Stimulated activated CD4-positive, alpha-beta T cell treated with anti-CD3 and anti-CD28 coated beads, Interleukin-2, amount 100 ng/mL, for 4 hours (primary cell): ENCODE measurements at places on chromosomes 11 and 22.

GRCh38 chr11:107583629-107584195 lies 7.2 kb upstream of the ELMOD1 start:
- DNase-seq, result no peak

GRCh38 chr11:120827820-120828219 lies 196.1 kb upstream of the TBCEL start:
- no peak for DNase-seq

- no peak for DNase-seq
These were observed 161.0 kb upstream of the NARS2 start for GRCh38 chr11:78735711-78736110.

GRCh38 chr11:44726283-44727113 lies at the start of gene TSPAN18:
TSPAN18 (plus strand) TSS chr11:44726962; CDS start chr11:44906417, 179,455 bp downstream.
- no peak for DNase-seq

GRCh38 chr11:1306186-1307162 lies 3.0 kb downstream of the TOLLIP start:
- no peak for DNase-seq

- DNase-seq, result no peak
These were observed 41.3 kb downstream of the ABTB2 start for GRCh38 chr11:34316347-34317035.

GRCh38 chr22:44879301-44879680 lies 126.9 kb downstream of the ARHGAP8 start:
- no peak for DNase-seq

- DNase-seq, result no peak
These were observed 73.2 kb downstream of the CCDC81 start for GRCh38 chr11:86447763-86448480.

DNA sequence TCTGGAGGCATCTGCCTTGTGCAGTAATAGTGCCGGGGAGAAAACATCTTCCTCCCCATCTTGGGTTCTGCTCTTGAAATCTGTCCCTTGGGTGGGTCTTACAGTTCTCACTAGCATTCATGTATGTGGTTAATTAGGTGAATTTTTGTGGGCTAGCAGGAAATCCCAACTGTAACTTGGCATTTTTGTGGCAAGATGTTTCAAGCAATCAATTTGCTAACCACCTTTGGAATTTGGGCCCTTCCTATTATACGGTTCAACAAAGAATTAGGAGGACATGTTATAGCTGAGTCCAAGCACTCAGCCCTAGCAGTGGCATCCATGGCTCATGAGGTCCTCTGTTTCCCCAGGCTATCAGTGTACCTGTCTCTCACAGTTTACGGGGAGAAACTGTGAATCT lies 89.1 kb upstream of the MTNR1B start:
- DNase-seq, result no peak

DNA sequence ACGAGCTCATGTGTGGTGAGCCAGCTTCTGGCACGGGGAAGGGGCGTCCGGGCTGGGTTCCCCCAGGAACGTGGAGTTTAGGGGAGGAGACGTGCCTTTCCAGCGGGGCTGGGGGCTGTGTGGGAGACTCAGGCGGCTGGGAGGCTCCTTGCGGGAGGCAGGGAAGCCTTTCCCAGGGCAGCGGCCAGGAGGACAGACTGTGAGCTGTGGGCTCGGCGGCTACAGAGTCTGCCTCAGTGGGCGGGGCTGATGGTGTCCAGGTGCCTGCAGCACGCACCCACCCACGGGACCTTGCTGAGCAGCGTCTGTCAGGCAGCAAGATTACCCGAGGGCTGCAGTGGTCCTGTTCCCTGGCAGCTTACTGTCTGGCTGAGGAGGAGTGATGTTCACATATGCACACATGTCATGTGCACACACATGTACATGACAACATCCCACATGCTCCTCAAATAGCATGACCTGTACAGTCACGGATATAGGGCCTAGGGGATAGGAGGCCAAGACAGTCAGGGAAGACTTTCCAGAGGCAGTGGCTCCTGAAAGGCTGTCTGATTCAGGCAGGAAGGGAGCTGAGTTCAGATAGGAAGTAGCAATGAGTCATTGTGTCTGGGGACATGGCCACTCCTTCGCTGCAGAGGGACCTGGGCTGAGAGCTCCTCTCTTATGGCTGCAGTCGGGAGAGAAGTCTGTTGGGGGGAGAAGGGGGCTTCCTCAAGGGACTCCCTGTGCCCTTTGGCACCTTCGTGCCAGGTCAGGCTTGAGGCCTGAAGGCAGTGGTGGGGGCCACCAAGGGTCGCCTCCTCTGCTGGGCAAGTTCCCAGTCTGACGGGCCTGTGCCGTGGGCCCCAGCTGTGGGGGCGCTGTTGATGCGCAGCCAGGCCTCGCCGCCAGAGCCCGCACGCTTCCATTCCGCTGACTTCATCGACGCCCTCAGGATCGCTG lies 23.3 kb upstream of the PPP6R3 start:
- no peak for DNase-seq

DNA sequence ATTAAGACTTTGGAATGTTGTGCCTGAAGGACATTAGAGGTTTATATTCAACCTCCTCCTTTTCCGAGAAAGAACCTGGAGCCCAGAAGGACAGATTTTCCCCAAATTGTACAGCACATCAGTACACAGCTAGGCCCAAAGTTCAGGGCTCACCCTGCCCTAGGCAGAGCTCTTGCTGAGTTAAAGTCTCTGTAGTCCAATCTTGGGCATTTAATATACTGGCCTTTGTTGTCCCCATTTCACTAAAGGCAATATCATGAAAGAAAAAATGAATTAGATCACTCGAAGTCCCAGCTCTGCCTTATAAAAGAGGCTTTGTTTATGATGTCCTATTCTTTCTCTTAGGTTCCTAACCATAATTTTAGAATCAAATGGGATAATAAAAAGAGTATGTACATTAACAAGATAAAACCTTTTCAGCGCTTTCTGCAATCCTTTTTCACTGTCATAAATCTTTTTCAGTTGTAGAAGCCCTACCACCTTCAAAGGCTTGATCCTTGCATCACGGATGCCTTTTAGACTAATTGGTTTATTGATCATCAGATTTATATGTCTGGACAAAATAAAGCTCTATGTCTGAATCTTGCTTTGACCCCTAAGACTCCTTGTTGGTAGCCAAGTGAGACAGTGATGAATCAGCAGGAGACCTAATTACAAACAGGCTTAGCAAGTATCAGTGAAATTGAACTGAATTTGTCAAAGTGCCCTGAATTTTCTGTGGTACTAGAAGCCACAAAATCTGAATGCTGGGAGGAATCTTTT lies 39.8 kb downstream of the RELT start:
- DNase-seq, result no peak

GRCh38 chr11:107973641-107974040 lies 35.1 kb upstream of the CUL5 start:
- no peak for DNase-seq

GRCh38 chr11:86547727-86548126 lies 124.7 kb downstream of the ME3 start:
- DNase-seq, result no peak

- DNase-seq, result no peak
These were observed 217.7 kb upstream of the CTSC start for GRCh38 chr11:88555018-88555828.

DNA sequence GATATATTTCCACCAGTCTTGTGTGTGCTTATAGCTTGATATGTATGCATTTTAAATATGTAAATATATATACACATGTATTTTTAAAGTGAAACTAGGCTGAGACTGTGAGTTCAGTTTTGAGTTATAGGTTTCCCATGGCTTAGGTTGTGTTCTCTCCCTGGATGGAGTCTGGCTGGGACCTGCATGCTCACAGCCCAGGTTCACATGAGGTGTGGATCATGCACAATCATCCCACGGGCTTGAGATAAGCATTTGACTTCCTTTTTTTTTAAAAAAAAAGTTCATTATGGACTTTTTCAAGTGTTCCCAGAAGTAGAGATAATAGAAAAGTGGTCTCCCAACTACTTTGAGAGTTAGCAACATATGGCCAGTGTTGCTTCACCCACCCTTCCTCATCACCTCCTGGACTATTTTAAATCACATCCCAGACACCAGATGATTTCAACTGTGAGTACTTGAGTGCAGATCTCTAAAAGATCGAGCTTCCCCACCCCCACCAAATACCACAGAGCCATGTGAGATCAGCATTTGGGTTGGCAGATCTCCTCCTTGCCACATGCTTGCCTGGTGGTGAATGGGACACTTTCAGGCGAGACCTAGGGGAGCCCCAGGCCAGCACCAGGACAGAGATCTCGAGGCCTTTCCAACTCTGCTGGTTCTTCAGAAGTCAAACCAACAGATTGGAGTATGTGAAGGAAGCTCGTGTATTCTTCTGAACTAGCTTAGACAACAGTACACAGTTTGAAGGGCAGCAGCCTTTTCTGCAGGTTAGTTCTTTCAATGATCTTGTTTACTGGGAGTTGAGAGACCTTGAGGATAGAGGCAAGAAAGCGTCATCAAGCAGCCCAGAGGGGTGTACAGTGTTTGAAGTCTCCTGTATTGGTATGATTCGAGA lies 15.9 kb downstream of the MED15 start:
- no peak for DNase-seq

- peak; percentile 21 for DNase-seq
These were observed 4.4 kb downstream of the ALX4 start for GRCh38 chr11:44305470-44306051.

- DNase-seq, result peak; percentile 11
These were observed 72.6 kb downstream of the HIPK3 start for GRCh38 chr11:33329705-33330329.

GRCh38 chr22:24089951-24090350 lies 78.8 kb downstream of the CABIN1 start:
- no peak for DNase-seq

- DNase-seq, result no peak
These were observed 11.7 kb upstream of the MPEG1 start for GRCh38 chr11:59224351-59224928.

GRCh38 chr11:17351510-17352176 lies at the start of gene NCR3LG1:
NCR3LG1 (plus strand) TSS chr11:17351800; CDS start chr11:17351970, 170 bp downstream.
- DNase-seq, result peak; percentile 67

DNA sequence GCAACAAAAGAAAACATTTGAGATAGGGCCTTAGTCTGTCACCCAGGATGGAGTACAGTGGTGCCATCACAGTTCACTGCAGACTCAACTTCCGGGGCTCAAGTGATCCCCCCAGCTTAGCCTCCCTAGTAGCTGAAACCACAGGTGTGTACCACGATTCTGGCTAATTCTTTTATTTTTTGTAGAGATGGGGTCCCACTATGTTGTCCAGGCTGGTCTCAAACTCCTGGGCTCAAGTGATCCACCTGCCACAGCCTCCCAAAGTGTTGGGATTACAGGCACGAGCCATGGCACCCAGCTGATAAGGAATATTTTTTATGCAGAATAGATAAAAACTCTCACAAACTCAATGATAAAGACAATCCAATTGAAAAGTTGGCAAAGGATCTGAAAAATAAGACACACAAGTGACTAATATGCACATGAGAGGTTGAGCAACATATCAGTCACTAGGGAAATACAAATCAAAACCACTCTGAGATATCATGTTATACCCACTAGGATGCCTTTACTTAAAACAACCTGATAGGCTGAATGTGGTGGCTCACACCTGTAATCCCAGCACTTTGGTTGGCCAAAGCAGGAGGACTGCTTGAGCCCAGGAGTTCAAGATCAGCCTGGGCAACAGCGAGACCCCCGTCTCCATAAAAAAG lies 33.9 kb upstream of the CLTCL1 start:
- no peak for DNase-seq

- DNase-seq, result no peak
These were observed 13.4 kb downstream of the IL18 start for GRCh38 chr11:112150517-112150916.

GRCh38 chr22:37731804-37732471 lies 35.1 kb downstream of the TRIOBP start:
- no peak for DNase-seq

DNA sequence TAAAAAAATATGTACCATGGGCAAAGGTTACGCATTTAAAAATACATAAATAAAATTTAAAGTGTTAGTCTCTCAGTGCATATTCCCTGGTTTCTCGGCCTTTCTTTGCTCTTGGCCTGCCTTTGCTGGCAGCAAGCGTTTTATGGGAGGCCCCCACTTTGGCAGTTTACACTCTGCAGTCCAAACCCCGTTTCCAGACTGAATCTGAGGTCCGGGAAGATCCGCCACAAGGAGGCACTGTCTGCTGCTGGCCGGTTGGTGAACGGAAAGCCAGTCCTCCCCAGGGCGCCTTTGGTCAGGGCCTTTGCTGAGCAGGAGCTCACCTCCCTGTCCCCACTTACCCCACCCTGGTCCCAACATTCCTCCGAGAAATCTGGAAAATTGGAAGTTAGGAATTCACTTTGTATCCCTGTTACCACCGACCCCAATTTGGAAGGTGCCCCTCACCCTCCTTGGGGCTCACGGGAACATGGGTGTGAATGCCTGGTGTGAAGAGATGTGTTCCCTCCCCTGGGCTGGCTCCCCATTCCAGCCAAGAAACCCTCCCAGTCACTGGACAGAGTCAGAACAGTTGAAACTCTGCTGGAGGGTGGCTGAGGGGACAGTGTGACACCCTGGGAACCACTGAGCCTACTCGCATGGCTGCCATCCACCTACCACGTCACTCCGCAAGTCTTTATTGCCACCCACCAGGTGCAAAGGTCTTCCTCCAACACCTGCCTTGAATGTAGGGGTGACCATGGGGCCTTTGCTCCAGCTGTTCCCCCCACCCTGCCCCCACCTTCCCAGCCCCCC lies 9.4 kb upstream of the SF1 start:
- peak; percentile 36 for DNase-seq

- DNase-seq, result no peak
These were observed 10.0 kb downstream of the PPM1F start for GRCh38 chr22:21942407-21943343.

DNA sequence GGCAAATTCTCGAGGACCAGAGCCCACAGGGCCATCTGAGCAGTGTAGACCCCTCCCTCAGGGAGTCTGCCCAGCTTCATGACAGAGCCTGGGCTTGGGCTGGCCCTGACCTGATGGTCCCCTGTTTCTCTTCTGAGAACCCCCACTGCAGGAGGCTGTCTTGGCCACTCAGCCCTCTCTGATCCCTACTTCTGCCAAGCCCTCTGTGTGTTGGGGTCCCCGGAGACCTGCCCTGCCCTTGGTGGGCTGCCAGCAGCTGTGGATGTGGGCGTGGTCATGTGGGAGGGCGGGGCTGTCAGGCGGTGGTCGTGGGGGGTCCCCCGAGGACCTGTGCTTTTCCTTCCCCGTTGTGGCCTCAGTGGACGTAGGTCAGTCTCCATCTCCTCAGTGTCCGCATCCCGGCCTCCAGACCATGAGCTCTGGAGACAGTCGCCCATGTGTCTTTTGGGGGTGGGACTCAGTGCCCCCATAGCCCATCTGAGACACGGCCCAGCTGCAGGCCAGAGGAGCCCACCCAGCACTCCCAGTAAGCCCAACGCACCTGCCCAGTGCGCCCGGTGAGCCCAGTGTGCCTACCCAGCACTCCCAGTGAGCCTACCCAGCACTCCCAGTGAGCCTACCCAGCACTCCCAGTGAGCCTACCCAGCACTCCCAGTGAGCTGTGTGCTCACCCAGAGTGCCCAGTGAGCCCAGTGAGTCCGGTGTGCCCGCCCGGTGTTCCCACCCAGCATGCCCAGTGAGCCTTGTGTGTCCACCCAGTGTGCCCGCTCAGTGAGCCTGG lies 409.2 kb downstream of the TBC1D22A start:
- no peak for DNase-seq

GRCh38 chr11:41222236-41222635 lies 237.2 kb downstream of the LRRC4C start:
- DNase-seq, result no peak

- no peak for DNase-seq
These were observed 2.7 kb upstream of the TMPRSS6 start for GRCh38 chr22:37112084-37112728.
